ENCODE measurements at places on chromosomes 7 and 10.

GRCh38 chr10:97573672-97574071 is 1.1 kb downstream of the ANKRD2 start:
- DNase-seq, result no peak

- DNase-seq, result no peak
These were observed 19.4 kb downstream of the KAZALD1 start for GRCh38 chr10:101080933-101081931.

DNA sequence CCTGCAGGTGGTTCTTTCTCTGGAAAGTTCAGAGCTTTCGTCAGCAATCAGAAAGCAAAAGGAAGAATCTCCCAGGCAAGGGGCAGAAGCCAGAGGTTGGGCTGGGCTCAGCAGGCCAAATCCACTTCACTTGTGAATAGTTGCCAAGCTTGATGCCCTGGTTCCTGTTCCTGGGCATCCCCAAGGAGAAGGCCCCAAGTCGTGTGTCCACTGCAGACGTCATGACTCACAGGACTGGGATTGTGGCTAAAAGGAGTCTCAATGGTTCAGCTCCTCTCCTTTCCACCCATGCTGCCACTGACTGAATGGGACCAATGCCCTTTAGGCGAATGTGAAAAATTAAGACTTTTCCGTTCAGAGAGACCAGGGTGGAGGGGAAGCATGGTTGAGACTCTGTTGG is 38.6 kb upstream of the TRIM8 start:
- DNase-seq, result no peak

GRCh38 chr10:122749886-122750285 is 50.2 kb upstream of the C10orf120 start:
- DNase-seq, result no peak

DNA sequence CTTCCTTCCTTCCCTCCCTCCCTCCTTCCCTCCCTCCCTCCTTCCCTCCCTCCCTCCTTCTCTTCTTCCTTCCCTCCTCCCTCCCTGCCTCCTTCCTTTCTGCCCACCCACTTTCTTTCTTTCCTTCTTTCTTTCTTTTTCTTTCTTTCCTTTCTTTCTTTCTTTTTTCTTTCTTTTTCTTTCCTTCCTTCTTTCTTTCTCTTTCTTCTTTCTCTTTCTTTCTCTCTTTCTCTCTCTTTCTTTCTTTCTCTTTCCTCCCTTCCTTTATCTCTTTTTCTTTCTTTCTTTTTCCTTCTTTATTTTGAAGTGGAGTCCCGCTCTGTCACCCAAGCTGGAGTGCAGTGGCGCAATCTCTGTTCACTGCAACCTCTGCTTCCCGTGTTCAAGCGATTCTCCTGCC is 33.7 kb upstream of the GTF2IRD1 start:
- no peak for DNase-seq

DNA sequence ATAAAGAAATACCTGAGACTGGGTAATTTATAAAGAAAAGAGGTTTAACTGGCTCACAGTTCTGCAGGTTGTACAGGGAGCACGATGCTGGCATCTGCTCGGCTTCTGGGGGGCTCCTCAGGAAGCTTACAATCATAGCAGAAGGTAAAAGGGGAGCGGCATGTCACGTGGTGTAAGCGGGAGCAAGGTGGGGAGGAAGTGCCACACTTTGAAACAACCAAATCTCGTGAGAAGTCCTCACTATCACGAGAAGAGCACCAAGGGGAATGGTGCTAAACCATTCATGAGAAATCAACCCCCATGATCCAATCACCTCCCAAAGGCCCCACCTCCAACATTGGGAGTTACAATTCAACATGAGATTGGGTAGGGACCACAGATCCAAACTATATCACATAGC is 67.7 kb downstream of the AKR1B1 start:
- no peak for DNase-seq

Data from AG04449 (cell line).